ENCODE measurements at places on chromosomes 1 and 21.

DNA sequence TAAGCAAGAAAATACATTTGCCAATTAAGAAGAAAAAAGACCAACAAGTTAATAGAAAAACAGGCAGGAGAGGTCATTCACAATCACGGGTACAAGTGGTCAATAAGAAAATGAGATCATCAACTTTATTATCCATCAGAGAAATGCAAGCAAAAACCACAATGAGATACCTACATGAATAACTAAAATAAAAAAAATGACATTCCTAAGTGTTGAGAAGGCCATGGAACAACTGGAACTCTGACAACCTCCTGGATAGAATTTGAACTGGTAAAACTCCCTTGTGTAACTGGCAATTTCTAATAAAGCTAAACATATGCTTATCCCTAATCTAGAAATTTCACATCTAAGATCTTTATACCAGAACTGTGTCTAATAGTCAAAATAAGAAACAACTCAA lies 135.4 kb upstream of the BACE2 start:
- no peak for DNase-seq

DNA sequence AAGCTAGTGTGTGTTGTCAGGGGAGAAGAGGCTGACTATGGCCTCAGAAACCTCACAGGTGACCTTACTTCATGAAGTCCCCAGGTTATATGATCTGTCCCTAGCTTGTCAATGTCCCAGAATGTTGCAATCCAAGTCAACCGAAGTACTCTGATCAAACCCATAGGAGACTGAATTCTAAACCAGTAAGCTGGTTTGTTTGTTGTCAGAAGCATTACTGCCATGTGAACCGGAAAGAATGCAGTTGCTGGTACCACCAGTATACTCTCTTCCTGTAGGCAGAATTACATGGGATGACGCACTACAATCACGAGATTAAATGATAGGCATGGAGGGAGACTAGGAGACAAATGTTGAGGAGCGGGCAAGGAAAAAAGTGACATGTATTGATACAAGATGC lies 26.1 kb upstream of the MAN1A2 start:
- DNase-seq = no peak

GRCh38 chr1:99465176-99465900 lies 180.6 kb upstream of the PALMD start:
- DNase-seq = no peak

GRCh38 chr1:17538428-17539117 lies 925 bp upstream of the ARHGEF10L start:
- no peak for DNase-seq

GRCh38 chr1:15128077-15128476 lies 25.5 kb upstream of the TMEM51 start:
- DNase-seq = no peak

GRCh38 chr1:150981805-150982712 lies at the start of gene ANXA9:
TSS of gene ANXA9 (plus strand) at chr1:150982292. CDS start at chr1:150983106, 814 bp downstream.
- DNase-seq = no peak

DNA sequence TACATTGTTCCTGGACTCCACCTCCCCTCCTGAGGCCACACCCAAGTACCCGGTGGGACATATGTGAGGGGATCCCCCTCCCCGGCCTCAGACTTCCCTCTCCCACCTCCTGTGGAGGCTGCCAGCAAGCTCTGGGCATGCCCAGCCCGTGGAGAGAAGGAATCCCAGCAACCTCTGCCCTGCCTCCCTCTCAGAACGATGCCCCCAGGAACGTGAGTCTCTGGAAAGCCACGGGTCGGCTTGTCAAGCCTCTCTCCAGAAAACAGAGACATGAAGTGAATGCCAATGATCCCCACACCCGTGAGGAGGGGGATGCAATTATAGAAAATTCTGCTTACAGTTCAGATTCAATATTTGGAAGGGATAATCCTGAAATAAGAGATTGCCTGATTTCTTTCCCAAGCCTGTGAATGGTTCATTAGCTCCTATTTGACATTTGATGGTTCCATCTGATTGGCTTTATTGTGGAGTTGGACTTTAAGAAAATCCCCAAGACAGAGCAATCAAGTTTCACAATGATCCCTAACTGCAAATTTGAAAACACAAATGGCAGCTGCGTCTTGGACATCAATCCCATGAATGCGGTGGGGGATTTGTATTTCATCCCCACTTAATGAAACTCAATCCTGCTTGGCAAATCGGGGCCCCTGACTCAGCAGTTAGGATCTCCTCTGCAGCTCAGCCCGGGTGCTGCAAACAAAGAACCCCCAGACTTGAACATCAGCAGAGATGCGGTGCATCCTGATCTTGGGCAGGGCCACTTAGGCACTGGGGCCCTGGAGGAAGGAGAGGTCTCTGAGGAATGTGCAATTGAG lies 9.1 kb upstream of the GUCA2B start:
- no peak for DNase-seq

DNA sequence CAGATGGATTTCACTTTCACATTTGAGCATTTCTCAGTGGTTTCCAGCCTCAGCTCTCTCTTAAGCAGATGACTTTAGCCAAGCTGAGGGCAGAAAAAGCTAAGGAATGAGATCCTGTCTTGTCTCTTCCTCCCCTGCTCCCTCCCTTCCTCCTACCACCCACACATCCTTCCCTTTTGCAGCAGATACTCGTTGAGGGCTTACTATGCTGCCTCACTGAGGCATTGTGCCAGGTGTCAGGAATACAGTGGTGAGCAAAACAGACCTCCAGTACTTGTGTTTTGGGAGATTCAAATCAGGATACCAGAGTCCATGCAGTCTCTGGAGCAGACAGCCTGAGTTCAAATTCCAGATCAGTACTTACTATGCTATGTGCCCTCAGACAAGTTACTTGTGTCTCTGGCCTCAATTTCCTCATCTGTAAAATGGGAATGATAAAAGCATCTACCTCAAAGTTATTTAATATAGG lies 43.2 kb downstream of the KIF26B start:
- no peak for DNase-seq

DNA sequence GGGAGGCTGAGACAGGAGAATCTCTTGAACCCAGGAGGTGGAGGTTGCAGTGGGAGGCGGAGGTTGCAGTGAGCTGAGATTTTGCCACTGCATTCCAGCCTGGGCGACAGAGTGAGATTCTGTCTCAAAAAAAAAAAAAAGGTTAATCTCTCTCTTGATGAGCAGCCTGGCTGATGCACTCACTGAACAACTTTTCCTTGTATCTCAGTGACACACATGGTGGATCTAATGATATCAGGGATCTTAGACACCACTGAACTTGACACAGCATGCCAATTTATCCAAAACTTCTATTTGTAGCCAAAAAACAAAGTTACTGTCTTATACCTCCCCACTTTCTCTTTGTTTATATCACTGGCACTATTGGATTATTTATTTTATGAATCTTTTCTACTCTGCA lies 16.2 kb downstream of the RHBDL2 start:
- DNase-seq = no peak

DNA sequence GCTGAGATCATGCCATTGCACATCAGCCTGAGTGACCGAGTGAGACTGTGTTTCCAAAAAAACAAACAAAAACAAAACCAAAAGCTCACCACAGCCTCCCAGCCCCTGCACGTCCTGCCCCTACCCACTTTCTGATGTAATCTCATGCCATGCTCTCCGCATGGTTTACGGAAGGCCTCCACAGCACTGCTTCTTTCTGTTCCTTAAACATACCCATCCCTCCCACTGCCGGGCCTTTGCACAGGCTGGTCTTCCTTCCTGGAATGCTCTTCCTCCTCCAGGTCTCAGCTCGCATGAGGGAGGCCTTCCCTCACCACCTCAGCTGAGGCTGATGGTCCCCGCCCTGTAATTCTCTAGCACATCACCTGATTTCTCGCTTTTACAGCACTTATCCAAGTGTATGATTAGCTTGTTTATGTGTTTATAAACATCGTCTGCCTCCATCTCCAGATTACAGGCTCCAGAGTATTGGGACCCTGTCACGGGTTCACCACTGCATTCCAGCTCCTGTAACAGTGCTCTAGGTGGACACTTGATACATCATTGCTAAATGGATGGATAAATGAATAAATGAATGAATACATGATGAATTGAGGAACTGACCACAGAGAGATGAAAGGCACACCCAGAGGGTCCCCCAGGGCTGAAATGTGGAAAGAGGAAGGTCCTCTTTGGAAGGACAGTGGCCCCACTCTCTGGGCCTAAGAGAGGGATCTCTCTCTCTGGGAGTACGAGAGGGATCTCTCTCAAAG lies 22.1 kb downstream of the TCEA3 start:
- no peak for DNase-seq

DNA sequence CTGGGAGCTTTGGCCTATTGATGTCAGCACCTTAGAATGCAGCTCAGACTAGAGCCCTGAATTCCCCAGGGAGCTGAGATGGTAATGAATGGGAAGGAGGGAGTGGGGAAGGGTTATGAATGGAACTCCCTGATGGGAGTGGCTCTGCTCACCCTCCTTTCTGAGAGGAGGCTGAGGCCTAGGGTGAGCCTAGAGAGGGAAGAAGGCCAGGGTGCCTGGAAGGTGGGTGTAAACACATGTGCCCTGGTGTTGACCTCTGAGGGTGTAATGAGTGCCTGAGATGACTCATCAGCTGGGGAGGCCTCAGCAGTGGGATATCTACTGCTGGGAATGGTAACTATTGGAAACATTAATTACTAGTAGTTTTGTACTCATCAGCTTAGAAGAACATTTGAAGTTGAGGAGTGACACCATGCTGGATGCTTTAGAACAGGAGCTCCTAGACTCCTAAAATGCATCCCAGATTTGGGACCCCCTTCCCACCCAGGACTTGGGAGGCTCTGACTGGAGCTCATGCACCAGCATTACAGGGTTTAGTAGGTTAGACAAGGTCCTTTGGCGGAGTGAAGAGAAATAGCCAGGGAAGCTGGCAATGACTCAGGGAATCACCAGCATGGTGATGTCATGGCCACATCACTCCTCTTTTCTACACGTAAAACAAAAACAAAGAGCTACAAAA lies 16.0 kb upstream of the PIGV start:
- DNase-seq = no peak

DNA sequence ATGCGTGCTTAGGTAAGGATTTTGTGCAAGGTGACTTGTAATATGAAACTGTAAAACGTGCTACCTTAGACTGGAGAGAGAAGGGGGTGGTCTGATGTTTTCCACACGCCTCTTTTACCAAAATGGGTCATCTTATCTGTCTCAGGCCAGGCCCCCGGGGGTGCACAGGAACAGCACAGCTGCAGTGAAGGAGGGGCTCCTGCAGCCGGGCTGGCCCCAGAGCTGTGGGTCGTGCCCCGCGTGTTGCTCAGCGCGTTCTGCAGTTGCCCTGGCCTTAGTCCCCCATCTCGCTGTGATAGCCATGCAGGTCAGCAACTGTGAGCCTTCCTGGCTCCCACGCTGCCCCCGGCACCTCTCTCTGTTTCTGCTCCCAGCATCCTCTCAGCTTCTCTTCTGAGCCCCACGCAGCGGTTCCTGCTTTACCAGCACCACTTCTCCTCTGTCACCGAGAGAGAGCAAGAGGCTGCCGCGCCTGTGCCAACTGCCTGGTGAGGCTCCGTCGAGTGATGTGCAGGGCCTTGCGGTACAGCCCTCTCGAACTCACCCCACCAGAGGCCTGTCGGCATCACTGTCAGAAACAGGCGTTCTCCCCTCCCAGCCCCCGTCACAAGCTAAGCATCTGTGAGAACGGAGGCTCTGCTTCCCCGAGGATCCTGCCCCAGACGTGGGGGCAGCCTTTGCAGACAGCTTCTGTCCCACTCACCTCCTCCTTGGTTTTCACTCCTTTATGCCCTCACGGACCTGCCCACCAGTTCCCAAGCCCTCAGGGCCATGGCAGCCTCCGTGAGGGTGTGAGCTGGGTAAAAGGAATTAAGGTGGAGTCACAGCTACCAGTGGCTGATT lies 73.3 kb downstream of the ADARB1 start:
- no peak for DNase-seq

DNA sequence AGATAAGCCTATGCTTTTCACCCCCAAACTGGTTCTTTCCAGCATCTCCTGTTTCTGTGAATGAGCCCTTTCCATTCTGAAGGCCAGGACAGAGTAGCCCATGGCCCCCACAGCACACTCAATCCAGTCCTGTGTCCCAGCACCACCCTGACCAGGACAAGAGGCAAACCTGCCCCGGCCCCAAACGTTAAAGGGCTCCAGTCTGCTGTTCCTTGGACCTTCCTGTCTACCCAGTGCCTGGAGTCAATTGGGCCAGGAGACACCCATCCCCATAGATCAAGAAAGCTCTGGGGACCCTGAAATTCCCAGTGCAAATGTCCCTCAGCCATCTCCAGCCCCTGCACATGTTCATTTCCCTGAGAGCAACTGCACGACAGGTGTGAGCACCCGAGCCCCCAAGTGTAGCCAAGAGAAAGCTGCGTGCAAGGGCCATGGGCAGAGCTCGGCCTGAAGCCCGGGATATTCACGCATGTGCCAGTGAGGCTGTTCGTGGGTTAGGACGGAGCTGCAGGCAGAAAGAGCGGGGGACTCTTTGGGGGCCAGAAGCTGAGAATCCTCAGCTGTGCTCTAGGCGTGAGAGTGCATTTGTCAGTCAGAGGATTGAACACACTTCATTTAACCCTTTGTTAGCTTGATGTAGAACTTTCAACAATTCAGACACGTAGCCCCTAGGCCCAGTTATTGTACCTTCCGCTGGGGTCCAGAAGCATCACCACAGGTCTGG lies 4.2 kb upstream of the RIPK4 start:
- no peak for DNase-seq

Data from activated naive CD4-positive, alpha-beta T cell treated with anti-CD3 and anti-CD28 coated beads, Interleukin-2, amount 50 U/mL, for 72 hours (primary cell).